Mesenchymal stem cell (in vitro differentiated cells and primary cell): ENCODE measurements at places on chromosomes 4 and X.

GRCh38 chr4:22093126-22093525 lies 144.6 kb upstream of the KCNIP4 start:
- DNase-seq: no peak

DNA sequence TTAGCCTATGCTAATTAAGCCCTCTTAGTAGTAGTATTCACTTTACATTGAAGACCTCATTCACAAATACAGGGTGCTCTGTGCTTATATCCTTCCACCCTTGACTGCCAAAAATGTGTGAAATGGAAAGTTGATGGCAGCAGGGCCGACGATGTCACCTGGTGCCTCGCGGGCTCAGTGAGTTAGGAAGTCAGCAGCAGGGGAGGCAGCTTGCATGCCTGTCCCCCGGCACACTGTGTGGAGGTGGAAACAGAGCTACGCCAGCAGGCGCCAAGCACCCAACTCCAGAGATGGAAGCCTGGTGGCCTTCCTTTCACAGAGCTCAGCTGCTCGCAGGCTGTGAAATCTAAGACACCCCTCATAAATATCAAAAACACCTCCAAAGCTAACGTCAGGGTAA lies 8.4 kb downstream of the MSL3 start:
- no peak for DNase-seq

GRCh38 chr4:140609548-140610425 lies 41.0 kb upstream of the UCP1 start:
- DNase-seq: peak; percentile 54

GRCh38 chr4:32003548-32003947 lies 1283.4 kb downstream of the PCDH7 start:
- DNase-seq: no peak

DNA sequence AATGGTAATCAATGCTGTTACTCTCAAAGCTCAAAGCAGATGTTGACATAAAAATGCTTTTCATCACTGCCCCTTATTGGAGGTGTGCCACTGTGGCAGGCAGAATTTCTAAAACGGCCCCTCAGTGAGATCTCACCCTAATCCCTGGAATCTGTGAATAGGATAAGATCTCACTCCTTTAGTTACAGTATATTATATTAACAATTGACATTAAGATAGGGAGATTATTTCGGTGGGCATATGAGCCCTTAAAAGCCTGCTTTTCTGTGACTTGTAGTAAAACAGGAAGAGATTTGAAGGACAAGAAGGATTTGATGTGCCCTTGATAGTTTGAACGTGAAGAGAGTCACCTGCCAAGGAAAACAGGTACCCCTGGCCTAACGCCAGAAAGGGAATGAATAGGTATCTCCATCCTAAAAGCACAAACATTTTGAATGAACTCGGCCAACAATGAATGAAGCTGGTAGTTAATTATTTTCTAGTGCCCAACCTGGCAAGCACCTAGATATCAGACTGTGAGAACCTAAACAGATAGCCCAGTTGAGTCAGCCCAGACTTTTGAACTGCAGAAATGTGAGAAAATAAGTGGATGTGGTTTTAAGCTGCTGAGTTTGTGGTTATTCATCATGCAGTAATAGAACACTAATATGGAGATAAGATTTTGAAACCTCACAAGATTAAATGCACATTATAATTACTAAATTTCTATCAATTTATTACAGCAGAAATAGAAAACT lies 881.6 kb downstream of the PCDH18 start:
- DNase-seq: peak; percentile 19

DNA sequence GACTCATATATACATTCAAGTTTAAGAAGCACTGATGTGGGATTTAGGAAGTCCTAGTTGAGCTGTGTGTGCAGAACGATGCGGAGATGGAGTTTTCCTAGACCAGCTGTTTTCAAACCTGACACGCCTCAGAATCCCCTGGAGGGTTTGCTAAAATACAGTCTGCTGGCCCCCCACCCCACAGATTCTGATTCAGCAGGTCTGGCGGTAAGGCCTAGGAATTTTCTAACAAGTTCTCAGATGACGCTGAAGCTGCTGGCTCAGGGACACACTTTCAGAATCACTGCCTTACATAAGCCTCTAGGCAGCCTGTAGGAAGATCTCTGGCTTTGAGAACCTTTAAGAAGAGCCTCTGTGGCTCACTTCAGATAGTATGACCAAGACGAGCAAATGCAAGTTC lies 73.1 kb downstream of the PHEX start:
- DNase-seq: no peak

- peak; percentile 3 for DNase-seq
These were observed 60.9 kb downstream of the C4orf51 start for GRCh38 chr4:145740806-145741205.

- peak; percentile 85 for DNase-seq
These were observed 3.4 kb downstream of the WFS1 start for GRCh38 chr4:6272863-6273660.

DNA sequence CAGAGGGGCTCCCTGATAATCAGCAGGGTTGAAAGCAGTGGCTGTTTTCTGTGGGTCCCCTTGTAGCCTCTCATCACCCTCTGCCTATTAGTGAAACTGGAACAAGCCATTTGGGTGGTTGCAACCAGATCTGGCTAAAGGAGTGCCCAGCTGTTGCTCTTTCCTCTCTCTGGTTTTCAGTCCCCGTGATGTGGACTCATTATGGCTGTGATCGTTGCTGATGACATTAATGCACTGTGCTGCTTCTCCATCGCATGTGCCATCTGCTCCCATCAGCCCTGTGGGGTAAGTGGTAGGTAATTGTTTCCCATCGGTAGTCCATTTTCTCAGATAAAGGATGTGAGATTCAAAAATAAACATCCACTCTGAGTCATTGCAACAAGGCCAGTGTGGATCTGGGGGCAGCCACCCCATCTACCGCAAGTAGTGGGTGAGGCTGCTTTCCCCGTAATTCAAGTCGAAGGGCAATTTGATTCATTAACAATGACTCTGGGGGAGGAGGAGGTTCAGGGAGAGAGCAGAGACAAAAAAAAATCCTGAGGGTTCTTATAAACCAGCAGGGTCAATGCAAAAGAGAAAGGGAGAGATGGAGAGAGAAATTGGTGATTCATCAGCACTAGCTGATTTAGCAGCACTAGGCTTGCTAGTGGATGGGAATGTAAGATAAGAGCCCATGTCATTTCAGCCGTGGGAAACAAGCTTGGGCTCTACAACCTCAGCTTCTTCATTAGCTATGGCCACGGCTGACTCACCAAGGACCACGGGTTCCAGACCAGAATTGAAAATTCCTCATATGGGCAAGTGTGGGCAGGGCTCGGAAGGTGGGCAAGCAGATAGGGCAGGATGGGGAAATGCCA lies 357.8 kb downstream of the MID1IP1 start:
- DNase-seq: peak; percentile 95

- DNase-seq: peak; percentile 44
These were observed 36.1 kb upstream of the DOCK11 start for GRCh38 chrX:118459494-118459893.

- no peak for DNase-seq
These were observed 206.9 kb downstream of the GLUD2 start for GRCh38 chrX:121254336-121254735.

DNA sequence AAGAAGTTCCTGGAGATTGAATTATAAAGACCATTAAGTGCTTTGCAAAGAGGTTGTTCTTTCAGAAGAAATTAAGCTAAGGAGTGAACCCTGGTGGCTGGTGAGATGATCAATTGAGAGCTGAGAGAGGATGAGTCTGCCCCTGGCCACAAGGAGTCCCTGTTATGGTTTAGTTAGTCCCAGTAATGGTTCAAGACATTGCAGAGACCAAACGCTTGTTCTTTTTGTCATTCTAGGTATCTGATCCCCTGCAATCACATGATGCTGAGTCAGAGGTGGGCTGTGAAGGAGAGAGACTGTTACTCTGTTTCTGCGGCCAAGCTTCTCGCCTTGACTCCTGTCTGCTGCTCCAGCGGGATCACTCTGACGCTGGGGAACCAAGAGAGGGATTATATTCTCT lies 114.5 kb downstream of the GATB start:
- no peak for DNase-seq

DNA sequence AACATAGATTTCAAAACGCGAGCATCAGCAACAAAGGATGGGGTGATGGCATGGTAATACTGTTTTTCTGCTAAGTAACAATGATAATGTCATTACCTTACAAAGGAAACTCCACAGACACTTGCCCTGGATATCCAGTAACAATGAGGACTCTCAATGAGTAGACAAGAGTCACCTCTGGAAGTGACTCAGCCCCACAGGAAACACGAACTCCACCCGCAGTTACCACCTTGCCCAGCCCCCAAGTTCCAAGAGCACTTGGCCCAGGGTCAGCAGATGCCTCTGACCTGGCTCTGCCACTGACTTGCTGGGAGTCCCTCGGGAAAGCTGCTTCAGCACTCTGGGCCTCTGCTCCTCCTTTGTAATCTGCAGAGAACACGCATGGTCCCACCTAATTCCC lies 110.3 kb upstream of the MAP3K15 start:
- DNase-seq: peak; percentile 19

DNA sequence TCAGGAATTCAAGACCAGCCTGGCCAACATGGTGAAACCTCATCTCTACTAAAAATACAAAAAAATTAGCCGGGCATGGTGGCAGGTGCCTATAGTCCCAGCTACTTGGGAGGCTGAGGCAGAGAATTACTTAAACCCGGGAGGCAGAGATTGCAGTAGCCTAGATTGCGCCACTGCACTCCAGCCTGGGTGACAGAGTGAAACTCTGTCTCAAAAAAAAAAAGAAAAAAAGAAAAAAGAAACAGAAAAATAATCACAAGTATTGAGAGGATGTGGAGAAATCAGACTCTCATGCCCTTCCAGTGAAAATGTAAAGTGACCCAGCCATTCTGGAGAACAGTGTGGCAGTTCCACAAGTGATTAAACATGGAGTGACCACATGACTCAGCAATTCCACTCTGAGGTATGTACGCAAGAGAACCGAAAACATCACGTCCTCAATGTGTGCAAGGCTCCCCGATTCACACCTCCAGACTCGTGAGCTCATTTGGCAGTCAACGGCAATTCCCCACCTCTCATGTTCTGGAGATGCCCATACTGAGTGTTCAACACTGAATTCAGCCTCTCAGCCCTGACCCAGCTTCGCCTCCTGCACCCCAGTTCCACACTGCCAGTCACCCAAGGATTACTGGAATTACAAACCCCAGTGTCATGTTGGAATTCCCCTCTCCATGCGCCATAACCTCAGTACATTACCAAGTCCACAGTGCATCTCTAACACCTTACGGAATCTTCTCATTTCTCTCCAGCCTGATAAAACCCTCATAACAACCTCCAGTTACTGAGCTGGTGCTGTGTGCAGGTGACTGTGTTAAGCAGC lies 21.1 kb downstream of the ACOX3 start:
- peak; percentile 57 for DNase-seq

DNA sequence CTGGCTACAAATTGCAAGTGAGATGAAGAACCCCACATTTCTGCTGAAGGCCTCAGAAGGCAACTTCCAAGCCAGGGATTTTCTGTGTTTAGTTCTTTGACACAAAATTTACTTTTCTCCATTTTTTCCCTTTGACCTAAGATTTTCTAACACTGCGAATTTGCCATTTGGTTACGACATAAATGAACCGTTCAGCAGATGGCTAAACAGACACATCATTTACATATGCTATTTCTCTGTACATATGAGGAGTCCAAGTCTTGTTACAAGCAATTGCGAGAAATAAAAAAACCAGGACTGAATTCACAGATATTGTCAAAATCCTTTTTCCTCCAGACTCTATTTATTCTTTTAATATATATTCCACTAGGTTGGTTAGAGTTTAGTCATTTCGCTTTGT lies 978.6 kb downstream of the NLGN4X start:
- no peak for DNase-seq

DNA sequence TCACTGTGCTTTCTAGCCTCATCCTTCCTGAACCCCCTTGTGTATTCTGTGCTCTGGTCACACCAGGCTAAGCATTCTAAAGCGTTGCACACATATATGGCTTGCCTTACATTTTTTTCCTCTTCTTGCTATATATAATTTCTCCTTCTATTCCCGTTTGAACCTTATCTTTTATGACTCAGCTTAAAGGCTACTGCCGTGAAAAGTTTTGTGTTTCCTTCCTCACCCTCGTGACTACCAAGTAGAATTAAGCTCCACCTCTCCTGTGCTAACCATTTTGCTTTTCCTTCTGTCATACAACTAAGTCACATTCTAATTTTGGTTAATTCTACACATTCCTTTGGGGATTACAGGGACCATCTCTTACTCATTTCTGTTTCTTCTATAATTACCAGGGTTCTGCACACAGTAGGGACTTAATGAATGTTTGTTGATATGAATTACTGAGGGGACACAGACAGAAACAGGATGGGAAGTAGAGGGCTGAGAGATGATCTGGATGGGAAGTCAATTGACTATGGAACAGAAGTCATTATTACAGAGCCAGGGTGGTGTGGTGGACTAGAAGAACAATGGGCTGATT lies 67.1 kb downstream of the DOCK11 start:
- peak; percentile 28 for DNase-seq

DNA sequence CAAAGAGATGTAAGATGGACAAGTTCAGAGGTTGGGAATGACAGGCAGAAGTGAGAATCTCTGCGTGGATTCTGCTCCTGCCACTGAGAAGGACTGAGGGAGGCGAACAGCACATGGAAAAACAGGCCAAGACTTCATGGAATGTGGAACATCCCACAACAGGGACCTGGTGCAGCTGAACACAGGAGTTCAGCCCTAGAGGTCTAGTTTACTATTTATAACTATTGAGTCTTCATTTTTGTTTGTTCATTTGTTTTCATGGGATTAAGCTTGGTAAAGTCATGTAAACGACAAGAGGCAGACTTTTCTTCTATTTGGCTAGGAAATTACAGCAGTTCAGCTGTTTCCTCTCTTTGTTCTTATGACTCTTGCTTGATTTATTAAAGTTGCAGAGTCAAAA lies 234.5 kb downstream of the MAML3 start:
- peak; percentile 87 for DNase-seq

DNA sequence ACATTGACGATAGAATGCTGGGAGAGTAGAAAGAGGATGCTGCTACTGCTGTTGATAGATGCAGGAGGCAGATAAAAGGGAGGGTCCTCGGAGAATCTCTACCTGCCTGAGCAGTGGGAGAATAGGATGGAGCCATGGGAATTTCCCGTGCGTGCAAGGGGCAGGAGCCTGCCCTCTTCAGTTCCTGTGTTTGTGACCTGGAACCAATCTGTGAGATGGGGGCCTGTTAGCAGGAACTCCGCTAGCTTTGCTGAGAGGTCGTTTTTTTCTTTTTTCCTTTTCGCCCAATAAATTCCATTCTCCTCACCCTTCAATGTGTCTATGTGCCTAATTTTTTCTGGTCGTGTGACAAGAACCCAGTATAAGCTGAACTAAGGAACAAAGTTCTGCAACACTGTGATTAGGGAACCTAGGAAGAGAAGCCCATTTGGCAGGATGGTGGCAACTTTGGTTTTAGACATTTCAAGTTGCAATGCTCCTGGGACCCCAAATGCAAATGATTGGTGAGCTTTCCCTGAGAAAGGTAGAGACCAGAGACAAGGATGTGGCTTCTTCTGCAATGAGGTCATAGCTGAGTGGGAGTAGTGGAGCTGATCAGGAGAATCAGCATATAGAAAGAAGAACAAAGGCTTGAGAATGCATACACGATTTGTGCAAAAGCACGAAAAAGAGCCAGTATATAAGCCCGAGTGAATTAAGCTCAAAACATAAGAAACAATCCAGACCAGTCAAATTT lies 23.9 kb downstream of the SLC39A8 start:
- DNase-seq: no peak

GRCh38 chr4:118279920-118280432 lies 72.8 kb downstream of the PRSS12 start:
- no peak for DNase-seq

GRCh38 chr4:1868293-1868692 lies 2.9 kb upstream of the NSD2 start:
- DNase-seq: no peak

- DNase-seq: no peak
These were observed 158.2 kb downstream of the C4orf33 start for GRCh38 chr4:129254126-129254525.
